ENCODE measurements at places on chromosomes 1 and 21.

GRCh38 chr1:157132616-157133167 lies 5.5 kb downstream of the ETV3 start:
- DNase-seq: no peak

GRCh38 chr1:61313906-61314422 lies 231.6 kb downstream of the NFIA start:
- no peak for DNase-seq

DNA sequence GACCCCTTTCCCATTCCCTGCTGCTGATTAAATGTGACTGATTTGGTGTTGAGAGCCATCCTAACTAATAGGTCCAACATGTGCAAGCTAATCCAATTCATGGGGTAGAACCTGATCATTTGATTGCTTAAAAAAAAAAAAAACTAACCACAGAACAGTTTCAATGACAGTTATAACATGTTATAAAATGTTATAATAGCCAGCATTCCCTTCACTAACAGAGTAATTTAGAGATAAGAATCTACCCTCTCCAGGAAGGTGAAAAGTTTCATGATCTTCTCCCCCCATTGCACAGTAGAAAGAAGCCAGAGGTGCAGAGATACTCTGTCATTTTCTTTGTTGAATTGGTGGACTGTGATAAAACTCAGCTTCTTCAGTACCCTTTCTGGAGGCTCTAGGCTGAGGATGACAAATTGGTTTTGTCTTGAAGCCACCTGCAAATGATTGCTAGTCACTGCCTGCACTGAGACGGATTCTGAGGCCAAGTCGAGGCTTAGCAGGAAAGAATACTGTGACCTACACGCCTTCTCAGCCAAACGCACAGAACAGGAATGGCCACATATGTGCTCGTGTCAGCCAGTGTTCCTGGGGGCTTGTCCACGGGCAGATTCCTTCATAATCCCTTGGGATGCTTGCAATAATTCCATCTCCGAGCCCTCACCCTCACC lies 215.7 kb upstream of the IRF2BP2 start:
- no peak for DNase-seq

DNA sequence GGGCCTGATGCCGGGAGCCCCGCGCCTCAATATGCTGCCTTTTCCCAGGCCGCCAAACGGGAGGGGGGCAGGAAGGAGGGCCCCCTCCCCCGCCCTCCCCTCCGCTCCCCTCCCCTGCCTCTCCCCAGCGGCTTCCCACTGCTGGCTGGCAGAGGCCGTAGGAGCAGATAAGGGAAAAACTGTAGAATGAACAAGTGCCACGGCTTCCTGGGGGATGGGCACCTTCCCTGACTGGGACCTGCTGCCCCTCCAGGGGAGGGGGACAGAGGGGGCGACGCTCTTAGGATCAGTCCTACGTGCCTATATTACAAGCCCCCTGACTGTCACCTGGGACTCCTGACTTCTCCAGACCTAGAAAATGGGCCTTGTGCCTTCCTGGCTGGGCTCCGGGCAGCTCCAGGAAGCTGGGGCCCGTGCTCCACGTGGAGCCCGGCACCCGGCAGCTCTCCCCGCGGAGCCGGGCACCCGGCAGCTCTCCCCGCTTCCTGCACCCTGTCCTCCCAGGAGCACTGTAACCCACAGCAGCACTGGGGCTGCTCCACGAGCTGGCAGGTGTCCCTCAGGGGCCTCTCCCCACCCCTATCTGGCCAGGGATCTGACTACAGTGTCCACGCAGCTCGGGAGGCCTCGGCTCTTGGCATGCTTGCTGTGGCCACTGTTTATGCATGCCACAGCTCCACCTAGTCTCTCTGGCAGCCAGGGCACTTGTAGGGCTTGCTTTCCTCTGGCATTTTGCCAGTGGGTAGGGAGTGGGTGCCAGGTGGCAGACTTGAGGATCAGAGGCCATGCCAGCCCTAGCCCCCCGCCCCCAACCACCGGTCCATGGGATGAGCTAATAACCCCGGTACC lies 674 bp upstream of the HES5 start:
- no peak for DNase-seq

DNA sequence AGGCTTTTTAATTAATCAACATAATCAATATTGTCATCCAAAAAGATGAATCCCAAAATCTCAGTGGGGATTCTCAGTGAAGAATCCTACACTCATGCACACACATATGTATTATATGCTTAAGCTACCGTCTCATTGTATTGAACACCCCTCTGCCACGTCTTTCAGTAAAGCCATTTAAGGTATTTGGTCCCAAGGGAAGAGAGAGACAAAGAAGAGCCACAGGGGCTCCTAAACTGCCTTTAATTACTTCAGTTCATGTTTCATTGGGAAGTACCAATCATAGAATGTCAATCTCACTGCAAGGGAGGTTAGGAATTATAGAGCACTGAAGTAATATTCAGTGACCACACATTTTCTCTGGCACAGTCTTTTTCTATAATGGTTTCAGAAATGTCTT lies 388.6 kb upstream of the NEGR1 start:
- no peak for DNase-seq

DNA sequence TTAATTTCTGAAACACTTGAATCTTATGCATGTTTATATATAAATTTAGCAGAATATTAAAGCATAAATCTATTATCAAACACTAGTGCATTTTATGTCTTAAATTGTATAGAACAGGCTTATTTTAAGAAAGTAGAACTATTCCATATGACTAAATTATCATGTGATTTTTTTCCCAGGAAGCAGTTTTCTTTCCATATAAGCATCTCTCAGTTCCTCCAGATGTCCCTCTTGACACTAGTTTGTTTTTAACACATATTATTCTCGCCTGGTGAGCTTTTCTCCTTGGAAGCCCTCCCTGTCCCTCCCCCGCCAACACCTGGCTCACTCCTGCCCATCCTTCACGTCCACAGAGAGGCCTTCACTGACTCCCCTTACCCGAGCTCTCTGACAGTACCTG lies 48.3 kb upstream of the BCAR3 start:
- no peak for DNase-seq

- DNase-seq: peak; percentile 83
These were observed 24.6 kb downstream of the DMAP1 start for GRCh38 chr1:44237721-44238457.

DNA sequence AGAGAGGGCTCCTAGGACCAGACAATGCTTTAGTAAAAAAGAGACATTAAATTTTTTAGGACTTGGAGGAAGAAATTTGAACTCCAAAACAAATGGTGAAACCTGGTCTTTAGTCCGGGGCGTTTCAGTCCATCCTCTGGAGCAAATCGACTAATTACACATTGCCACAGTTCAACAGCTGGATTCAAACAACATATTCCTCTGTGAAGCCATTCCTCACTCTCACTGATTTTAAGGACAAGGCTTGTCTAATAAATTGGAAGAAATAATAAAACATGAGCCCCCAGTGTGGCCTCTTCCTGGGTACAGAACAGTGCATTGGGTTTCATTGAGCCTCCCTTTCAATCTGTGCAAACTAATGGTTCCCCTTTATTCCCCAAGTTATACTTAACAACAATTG lies 165.1 kb downstream of the UCK2 start:
- DNase-seq: no peak

DNA sequence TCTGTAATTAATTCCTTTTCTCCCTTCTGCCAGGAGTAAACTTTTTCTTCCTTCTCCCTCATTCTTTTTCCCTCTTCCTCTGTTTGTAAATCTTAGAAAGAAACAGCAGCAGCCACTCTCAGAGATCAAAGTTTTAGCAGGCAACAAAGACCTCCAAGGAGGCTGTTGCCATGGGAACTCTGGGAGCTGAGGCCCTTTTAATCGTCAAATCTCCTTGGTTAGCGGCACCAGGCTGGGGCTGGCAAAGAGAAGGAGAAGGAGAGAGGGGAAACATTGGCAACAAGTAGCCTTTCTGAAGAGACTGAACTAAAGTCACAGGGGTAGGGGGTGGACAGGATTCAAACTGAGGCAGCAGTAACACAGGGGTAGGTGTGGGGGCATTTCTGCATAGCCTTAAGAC lies 25.2 kb downstream of the ILDR2 start:
- no peak for DNase-seq

DNA sequence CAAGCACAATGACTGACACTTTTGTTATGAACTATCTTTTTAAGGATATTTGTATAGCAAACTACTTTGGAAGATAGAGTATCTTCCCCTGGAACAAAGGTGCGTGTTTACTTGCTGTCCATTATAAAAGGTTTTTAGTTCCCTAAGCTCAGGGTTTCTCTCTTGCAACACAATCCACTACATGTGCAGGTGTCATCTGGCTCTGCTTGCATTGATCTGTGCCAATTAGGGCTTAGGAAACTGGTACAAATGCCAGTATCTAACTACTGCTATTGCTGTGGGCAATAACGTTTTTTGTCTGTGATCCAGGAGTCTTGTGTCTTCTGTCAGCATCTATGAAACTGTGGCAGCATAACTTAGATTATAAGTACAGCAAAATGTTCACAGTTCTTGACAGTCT lies 68.3 kb upstream of the ABCD3 start:
- DNase-seq: no peak

- no peak for DNase-seq
These were observed 126.9 kb upstream of the LMO4 start for GRCh38 chr1:87201768-87202167.

- no peak for DNase-seq
These were observed 52.3 kb upstream of the DISP3 start for GRCh38 chr1:11426617-11427016.

DNA sequence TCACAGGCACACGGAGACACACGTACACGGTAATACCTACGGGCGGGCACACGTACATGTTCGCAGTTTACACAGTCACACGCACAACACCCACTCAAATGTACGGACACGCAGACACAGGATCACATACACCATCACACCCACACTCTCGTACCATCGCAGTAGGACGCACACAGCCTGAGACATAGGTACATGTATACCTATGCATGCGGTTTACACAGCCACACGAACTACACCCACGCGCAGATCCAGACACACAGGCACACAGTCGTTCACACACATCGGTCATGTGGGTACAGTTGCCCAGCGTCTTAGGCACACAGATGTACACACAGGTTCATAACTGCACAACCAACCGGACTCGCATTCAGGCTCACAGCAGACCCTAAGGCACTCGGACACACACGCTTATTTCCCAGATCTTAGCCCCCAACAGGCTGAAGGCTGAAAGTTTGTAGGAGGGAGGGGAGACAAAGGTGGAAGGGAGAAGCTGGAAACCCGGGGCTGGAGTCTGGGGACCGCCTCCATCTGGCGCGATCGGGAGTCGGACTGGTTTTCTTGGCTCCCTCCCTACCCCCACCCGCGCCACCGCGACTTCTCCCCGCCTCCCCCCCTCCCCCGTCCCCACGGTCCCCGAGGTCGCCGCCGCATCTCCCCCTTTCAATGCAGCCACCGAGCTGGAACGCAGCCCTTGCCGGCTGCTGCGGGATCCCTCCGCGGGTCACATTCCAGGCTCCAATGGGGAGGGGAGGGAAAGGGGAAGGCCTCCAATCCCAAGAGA lies 51.9 kb upstream of the SYNC start:
- DNase-seq: no peak

DNA sequence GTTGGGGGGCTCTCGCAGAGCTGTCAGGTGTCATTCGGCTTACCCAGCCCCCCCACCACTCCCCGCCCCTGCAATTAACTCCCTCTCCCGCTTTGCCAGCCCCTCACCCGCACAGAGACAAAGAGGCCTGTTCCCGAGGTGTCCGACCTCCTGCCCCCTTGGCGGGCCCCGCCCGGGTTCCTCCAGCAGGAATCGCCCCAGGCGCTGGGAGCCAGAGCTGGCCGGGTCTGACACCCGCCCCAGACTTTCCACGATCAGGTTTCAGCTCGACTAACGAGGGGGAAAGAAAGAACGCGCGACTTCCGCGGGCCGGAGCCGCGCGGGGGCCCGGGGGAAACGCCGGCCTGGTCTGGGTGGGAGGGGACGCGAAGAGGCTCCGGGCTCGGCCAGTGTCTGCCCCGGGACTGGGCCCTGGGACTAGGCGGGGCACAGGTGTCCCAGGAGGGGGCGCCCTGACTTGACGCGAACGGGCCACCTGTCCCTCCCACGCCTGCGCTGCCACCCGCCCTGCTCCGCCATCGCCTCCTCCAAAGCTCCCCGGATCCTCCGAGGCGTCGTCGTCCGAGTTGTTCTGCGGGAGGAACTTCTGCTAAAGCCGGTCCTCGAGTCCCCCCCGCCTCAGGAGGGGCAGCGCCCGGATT lies 36.4 kb upstream of the HHAT start:
- peak; percentile 90 for DNase-seq

DNA sequence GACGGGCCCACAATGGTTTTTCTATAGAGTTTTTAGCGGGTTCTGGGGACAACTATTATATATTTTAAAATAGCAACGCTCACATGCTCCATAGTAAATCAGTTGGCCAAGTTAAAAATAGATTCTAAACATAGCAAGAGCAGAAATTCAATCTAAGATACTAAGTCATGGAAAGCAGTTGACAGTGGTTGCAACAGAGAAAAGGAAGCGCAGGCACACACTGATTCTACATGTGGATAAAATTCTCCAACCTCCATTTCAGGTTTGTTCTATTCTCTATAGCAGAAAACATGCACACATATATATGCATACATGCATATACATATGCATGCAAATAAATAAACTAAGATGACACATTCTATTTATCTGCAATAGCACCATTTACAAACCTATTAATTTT lies 89.6 kb upstream of the HNRNPU start:
- DNase-seq: no peak

DNA sequence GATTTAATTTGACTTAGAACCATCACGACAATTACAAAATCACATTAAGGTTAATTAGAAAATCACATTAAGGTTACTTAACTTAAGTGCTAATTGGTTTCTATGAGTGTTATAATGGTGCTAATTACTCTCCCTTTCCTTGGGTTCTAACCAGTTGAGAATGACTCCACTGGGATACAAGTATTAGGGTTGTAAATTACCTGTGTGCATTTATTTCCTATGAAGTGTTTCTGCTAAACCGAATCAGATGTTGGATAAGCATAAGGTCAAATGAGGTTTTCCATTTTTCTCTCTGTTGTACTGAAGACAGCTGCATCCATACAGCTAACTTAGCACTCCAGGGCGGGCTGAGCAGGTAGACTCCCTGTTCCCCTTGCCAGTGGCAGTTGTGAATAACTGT lies 610.3 kb upstream of the TMPRSS15 start:
- no peak for DNase-seq

DNA sequence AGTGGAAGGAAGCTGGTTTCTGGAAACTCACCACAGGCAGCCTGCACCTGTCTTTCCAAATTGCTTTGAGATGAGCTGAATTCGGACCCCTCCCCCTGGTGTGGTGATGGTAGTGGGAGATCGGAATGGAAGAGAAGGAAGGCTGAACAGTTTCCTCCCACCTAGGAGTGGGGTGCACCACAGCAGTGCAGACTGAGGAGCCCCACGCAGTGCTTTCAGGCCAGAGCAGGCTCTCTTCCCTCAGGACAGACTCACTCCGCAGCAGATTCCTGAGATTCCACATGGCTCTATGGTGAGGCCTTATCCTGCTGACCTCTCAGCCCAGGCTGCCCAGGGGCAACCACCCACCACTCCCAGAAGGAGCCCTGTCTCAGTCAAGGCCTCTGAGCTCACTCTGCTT lies 80.9 kb downstream of the ATP1A1 start:
- DNase-seq: no peak

All from type B pancreatic cell (in vitro differentiated cells).